HFF-Myc (cell line): ENCODE measurements at places on chromosomes 12 and 14.

- no peak for DNase-seq
Observed at GRCh38 chr14:49950275-49951228, 57.7 kb downstream of the ARF6 start.

DNA sequence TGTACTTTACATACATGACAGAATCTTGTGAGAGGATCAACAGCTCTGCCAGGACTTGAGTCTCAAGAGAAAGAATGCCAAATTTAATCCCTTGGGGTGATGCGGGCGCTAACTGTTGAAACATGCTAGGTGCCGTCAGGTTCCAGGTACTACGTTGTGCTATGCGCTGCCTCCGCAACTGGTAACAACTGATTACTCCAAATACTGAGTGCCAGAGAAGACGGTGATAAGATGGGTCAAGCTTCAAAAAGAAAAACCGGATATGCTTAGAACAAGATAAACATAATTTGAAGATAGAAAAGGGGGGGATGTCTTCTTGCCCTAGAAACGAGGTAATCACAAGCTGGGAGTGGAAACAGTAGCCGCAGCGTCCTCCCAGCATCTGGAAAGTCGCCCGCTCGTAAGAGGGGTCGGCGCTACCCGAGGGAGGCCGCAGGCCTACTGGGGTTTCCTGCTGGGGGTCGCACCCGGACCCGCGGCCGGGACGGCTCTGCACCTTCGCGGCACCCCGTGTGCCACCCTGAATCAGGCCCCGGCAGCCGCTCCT, 678 bp downstream of the ZBTB25 start:
- DNase-seq = no peak

- DNase-seq = peak; percentile 42
Observed at GRCh38 chr12:109763201-109763841, 49.7 kb downstream of the FAM222A start.

DNA sequence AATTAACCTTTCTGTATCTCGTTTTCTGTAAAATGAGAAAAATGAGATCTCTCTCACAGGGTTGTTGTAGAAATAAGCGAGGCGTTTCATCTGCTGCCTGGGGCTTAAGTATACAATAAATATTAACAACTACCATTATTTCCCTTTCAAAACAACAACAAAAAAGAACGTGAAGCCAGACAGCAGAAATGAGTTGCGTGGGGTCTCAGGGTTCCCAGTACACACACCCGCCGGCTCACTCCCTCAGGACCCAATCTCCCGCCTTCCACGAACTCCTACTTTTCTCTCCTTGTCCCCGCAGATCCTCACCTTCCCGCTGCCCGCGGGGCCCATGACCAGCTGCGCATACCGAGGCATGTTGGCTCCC, 227 bp downstream of the GPN3 start:
- DNase-seq = no peak

DNA sequence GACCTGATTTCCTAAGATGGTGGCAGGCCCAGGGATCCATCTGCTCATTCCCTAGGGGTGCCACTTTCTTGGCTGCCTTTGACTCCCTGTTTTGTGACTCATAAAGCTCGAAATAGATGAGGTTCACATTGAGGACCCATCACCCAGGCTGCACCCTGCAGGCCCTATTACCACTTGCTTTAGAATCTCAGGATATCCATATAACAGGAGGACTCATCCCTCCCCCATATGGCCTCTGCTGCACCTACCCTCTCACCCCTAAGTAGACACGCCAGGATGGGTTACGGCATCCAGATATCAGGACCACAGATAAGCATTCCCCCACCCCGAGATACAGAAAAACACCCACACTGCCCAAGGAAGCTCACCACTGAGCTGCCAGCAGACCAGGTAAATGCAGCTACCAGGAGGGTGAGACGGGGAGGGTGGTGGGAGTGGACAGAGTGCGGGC, 155.7 kb downstream of the DPF3 start:
- DNase-seq = no peak

GRCh38 chr12:32549675-32550079, 129.4 kb upstream of the DNM1L start:
- no peak for DNase-seq

- DNase-seq = no peak
Observed at GRCh38 chr14:97056086-97056485, 258.9 kb downstream of the VRK1 start.

- DNase-seq = no peak
Observed at GRCh38 chr12:46891306-46891705, 65.5 kb upstream of the SLC38A4 start.

- DNase-seq = no peak
Observed at GRCh38 chr12:132445884-132446632, 43.9 kb upstream of the FBRSL1 start.

DNA sequence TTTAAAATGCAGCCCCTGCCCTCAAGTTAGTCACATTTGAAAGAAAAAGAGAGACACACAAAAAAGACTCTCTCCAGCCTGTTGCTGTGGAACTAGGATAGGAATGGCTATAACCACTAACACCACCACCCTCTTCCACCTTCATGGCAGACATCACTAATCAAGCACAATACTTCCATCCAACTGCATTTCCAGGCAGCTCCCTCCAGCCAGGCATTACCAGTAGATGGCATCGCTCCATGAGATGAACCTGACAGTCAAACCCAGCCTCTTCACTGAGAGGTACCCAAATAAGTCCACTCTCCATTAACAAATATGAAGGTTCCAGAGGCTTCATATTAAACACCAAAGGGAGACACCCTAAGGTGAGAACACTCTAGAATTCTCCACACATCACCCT, 24.4 kb downstream of the SLC8B1 start:
- DNase-seq = no peak

- DNase-seq = no peak
Observed at GRCh38 chr12:130965214-130965613, 11.5 kb downstream of the ADGRD1 start.

DNA sequence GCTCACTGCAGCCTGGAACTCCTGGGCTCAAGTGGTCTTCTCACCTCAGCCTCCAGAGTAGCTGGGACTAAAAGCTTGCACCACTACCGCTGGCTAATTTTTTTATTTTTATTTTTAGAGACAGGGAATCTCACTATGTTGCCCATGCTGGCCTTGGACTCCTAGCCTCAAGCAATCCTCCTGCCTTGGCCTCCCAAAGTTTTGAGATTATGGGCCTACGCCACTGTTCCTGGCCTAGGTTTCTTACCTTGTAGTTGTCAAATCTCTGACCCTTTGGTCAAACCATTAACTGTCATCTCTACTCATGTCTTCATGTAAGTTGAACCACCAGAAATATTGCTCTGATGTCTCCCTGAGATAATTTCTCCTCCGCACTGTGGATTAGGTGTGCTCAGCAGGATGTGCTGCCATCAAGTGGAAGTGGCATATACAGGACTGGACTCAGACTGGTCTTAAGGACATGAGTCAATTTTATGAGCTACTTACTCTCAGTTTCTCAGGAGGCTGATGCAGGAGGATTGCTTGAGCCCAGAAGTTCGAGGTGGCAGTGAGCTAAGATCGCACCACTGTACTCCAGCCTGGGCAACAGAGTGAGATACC, 28.5 kb downstream of the ACTR6 start:
- DNase-seq = peak; percentile 2

GRCh38 chr14:85531141-85531586, 1.2 kb downstream of the FLRT2 start:
- DNase-seq = no peak

DNA sequence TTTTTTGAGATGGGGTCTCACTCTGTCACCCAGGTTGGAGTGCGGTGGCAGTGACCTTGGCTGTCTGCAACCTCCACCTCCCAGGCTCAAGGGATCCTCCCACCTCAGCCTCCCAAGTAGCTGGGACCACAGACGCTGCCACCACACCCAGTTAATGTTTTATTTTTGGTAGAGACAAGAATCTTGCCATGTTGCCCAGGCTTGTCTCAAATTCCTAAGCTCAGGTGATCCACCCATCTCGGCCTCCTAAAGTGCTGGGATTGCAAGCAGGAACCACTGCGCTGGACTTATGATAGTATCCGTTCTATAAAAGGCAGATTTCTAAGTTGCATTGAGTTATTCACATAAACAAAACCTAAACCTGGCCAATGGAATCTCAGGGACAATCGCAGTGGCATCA, 321.1 kb upstream of the PRICKLE1 start:
- no peak for DNase-seq

- DNase-seq = no peak
Observed at GRCh38 chr14:23604675-23605170, 26.1 kb upstream of the JPH4 start.

DNA sequence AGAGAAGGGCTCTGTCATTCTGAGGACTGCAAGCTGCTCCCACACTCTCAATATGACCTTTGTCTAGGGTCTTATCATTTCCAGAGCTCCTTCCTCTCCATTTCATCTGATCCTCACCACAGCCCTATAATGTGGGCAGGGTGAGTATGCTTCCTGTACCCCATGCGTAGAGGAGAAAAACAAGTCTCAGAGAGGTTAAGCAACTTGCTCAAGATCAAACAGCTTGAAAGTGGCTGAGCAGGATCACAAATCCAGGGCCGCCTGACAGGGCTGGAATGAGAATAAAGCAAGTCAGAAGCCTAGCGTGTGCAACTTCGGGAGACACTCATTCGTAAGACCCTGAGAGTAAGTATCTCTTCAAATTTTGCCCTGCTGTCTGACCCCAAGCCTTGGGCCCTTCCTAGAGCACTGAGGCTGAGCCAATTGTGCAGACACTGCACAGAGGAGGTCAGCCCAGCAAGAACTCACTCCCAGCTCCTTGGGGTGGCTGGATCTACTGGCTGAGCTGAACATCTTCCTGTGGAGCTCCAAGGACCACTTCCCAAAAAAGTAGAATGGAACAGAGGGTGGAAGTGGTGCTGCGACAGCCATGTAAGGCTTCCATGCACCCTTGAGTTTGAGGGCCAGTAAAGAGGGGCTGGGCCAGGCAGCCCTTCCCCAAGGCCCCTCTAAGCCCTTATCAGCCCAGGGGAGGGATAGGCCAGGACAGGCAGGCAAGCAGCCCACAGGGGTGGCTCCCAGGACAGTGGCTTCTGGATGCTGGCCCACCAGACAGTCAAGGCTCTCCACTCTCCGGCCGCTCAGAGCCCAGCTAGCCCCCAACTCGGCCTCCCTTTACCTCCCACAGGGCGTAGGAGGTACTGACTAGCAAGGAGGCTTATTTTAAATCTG, 10.5 kb downstream of the ZFP36L1 start:
- DNase-seq = no peak

DNA sequence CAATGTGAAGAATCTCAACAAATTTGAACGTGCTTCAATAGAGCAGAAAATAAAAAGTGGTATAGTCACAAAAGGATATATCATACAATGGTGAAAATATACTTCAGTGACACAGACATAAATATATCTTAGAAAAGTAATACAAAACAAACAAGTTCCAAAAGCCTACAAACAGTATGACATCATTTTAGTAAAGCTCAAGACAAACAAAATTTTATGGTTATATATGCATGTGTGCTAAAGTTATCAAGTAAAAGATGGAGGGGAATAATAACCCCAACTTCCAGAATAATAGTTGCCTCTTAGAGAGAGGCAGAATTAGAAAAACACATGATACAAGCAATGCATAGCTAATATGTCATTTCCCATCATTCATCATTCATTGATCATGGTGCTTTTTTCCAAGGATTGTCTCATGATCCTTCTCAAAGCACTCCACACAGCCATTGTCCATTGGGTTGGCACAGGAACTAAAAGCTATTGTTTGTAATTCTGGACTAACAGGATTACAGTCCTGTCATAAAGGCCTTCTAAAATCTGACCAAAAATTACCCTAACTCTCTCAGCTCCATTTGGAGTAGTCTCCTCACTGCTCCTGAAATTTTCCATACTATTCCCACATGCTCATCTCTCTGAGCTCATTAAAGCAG, 59.5 kb downstream of the IFNG-AS1 start:
- no peak for DNase-seq

DNA sequence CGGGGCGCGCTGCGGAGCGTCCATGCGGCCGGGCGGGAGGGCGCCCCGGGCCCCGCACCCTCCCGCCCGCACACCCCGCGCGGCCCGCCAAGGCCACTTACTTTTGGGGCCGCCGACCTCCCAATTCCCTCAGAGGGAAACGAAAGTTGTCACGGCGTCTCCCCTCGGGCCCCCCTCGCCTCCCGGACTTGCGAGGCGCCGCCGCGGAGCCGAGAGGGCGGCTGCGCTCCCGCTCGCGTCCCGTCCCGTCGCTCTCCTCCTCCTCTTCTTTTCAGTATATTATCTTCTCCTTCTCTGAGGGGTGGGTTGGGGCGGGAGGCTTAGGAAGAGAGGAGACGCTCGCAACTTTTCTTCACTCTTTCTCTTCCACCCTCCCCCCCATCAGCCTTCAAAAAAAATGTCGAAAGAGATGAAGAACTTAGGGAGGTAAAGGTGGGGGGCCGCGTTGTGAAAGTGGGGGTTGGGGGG, 613 bp downstream of the DUSP16 start:
- DNase-seq = no peak

- no peak for DNase-seq
Observed at GRCh38 chr12:32780071-32780470, 24.4 kb upstream of the YARS2 start.
